Ovary (tissue), 10 donors: ENCODE measurements at places on chromosomes 6 and 20. TPM values are rescaled to one million over a fixed set of nuclear protein-coding genes. Genes with fewer than 3 reads are reported as not detected.

DNA sequence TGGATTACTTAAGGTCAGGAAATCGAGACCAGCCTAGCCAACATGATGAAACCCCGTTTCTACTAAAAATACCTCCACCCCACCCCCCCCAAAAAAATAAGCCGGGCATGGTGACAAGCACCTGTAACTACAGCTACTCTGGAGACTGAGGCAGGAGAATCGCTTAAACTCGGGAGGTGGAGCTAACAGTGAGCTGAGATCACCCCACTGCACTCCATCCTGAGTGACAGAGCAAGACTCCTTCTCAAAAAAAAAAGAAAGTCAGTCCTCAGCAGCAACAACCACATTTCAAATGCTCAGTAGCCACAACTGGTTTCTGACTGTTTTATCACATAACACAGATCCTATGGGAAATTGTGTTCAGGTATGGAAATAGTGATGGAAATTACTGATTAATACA, 135.3 kb downstream of the HFE start:
- H3K27ac ChIP-seq: no peak overlapping the region
- H3K27me3 ChIP-seq: no peaks in the 10 kb centered on the region
- H3K36me3 ChIP-seq: no peaks in the 10 kb centered on the region
- no peak overlapping the region for H3K4me3 ChIP-seq
- no peak for DNase-seq
- H3K4me1 ChIP-seq: peaks cover 9% of the 10 kb centered on the region

GRCh38 chr6:71250099-71250602, 38.5 kb upstream of the OGFRL1 start:
- H3K4me3 ChIP-seq: no peak overlapping the region
- H3K4me1 ChIP-seq: no peaks in the 10 kb centered on the region

GRCh38 chr6:112235956-112236355, 18.4 kb downstream of the LAMA4 start:
- H3K36me3 ChIP-seq: no peaks in the 10 kb centered on the region
- peaks cover 15% of the 10 kb centered on the region for H3K4me1 ChIP-seq
- no peak overlapping the region for H3K4me3 ChIP-seq
- no peak for DNase-seq
- H3K27me3 ChIP-seq: no peaks in the 10 kb centered on the region
- H3K27ac ChIP-seq: no peak overlapping the region

GRCh38 chr6:83365931-83366330, 64.9 kb downstream of the ME1 start:
- no peaks in the 10 kb centered on the region for H3K4me1 ChIP-seq
- H3K27ac ChIP-seq: no peak overlapping the region

DNA sequence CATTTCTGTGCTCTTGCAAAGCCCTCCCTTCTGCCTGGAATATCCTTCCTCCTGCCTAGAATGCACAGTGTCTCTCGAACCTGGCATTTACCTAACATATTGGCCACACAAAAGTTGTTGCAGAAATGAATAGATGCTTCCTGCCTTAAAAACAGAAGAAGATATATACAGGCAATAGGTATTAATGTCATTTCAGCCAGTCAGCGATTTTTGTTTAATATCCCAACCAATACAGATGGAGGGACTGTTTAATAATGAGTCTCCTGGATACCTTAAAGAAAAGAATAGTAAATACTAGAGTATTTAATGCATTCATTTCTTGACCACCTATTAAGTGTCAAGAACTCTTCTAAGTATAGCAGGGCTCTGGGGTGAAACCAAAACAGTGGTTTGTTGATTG, 70.3 kb downstream of the MBOAT1 start:
- no peak for DNase-seq
- no peak overlapping the region for H3K4me3 ChIP-seq
- H3K4me1 ChIP-seq: no peaks in the 10 kb centered on the region
- no peaks in the 10 kb centered on the region for H3K36me3 ChIP-seq
- H3K27ac ChIP-seq: no peak overlapping the region

DNA sequence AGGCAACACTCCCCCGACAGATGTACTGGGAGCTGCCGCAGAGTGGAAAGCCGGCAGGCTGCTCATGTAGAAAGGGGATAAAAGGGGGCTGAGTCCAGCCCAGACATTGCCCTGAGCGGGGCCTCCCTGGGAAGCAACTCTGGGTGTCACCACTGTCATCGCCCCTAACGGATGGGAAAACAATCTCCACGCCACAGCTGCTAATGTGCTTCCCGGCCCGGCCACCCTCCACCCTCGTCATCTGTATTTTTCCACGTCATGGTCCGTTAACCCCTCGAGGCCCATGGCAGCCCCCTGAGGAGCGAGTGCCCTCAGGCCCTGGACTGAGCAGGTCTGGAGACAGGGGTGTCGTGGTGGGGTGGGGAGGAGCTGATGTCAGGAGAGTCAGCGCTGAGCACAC, 227.4 kb downstream of the DLL1 start:
- H3K27ac ChIP-seq: no peak overlapping the region
- no peak for DNase-seq
- H3K4me1 ChIP-seq: peaks cover 4% of the 10 kb centered on the region
- H3K36me3 ChIP-seq: no peaks in the 10 kb centered on the region

DNA sequence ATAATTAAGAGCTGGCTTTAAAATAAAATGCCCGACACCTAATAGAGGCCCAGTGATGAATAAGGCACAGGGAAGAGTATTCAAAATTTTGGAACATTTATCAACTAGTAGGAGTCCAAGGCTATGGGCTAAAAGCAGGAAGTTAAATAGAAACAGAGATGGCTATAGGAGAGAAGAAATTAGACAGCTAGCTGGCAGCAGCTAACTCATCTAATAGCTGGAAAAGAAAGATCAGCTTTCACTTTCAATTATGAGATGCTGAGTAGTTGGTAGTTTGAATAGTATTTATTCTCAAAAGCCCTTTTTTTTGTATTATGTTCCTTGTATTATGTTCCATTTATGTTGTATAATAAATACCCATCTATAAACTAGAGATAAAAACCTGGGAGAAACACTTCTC, 215.7 kb downstream of the SLC35F1 start:
- DNase-seq: no peak
- no peaks in the 10 kb centered on the region for H3K36me3 ChIP-seq
- no peaks in the 10 kb centered on the region for H3K4me1 ChIP-seq
- H3K4me3 ChIP-seq: no peak overlapping the region
- no peaks in the 10 kb centered on the region for H3K27me3 ChIP-seq
- no peak overlapping the region for H3K27ac ChIP-seq

GRCh38 chr6:165821754-165822153, 158.7 kb upstream of the PDE10A start:
- H3K27me3 ChIP-seq: no peaks in the 10 kb centered on the region
- H3K4me1 ChIP-seq: no peaks in the 10 kb centered on the region
- H3K4me3 ChIP-seq: no peak overlapping the region

GRCh38 chr6:108434222-108434621, 126.5 kb upstream of the FOXO3 start:
- no peaks in the 10 kb centered on the region for H3K36me3 ChIP-seq
- H3K4me3 ChIP-seq: no peak overlapping the region
- H3K27me3 ChIP-seq: no peaks in the 10 kb centered on the region

- no peak overlapping the region for H3K4me3 ChIP-seq
- DNase-seq: no peak
- no peak overlapping the region for H3K27ac ChIP-seq
- H3K4me1 ChIP-seq: peaks cover 3% of the 10 kb centered on the region
- no peaks in the 10 kb centered on the region for H3K27me3 ChIP-seq
- no peaks in the 10 kb centered on the region for H3K36me3 ChIP-seq
Measured at GRCh38 chr6:83273596-83273995, 80.4 kb downstream of the RWDD2A start.

- no peak overlapping the region for H3K27ac ChIP-seq
- H3K4me1 ChIP-seq: peaks cover 5% of the 10 kb centered on the region
- H3K4me3 ChIP-seq: no peak overlapping the region
- no peak for DNase-seq
- no peaks in the 10 kb centered on the region for H3K27me3 ChIP-seq
Measured at GRCh38 chr20:53048387-53048786, 76.2 kb downstream of the TSHZ2 start.

Gene GABRR1
- not detected for total RNA-seq

Gene DNMT3B
- 0.80 TPM for total RNA-seq

Gene GPRC6A
- total RNA-seq: not detected

Gene GSTA3
- 1.8 TPM for total RNA-seq

Gene PLCB4
- total RNA-seq: 10.6 TPM

Gene PRDM13
- not detected for total RNA-seq

Gene TFEB
- total RNA-seq: 10.3 TPM
